ENCODE measurements at places on chromosomes 3 and 15.

- no peak for DNase-seq
These were observed 29.5 kb downstream of the CLEC3B start for GRCh38 chr3:45055411-45056143.

- DNase-seq: no peak
These were observed 889.8 kb upstream of the NR2F2 start for GRCh38 chr15:95440712-95441111.

DNA sequence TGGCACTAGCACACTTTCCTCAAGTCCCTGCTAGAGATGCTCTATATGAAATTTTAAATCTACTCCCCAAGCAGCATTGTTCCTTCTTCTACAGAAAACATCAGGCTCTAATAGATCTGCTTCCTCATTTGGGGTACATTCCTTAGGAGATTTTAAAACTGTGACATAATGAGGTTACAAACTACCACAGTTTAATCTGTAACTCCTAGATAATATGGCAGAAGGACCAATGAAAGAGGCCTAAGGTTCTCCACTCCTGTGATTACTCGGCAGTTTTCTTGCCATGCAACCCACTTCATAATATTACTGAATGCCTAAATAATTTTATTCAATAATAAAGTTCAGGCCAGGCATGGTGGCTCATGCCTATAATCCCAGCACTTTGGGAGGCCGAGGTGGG is 16.1 kb downstream of the ZNF106 start:
- DNase-seq: no peak

DNA sequence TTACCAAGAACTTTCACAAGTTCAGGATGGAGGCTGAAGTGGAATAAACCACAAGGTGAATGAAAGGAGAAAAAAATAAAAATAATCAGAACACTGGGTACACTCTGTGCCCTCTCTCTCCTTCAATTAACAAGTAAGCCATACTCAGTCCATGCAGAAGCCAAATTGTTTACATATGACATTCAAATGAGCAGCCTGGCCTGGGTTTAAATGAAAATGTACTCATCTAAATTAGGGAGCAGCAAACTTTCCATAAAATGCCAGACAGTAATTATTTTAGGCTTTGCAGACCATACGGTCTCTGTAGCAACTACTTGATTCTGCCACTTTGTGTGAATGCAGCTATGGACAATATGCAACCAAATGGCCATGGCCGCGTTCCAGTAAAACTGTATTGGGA is 376.6 kb downstream of the MAGI1 start:
- DNase-seq: no peak

GRCh38 chr3:72126441-72127223 is 341.7 kb upstream of the PROK2 start:
- no peak for DNase-seq

DNA sequence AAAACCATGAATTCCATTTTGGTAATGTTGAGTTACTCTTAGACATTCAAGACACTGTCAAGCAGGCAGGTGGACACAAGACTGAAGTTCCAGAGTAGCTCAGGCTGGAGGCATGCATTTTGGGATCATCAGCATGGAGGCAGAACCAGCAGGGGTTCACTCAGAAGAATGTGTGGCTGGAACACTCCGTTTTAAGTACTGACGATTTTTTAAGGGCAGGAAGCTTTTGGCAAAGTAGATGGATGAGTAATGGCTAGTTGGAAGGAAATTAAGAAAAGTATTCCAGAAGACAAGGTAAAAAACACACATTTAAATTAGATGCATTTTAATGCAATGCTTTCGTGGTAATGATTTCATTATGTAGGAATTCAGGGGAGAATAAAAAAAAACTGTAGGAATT is 420.4 kb downstream of the ROBO2 start:
- DNase-seq: no peak

DNA sequence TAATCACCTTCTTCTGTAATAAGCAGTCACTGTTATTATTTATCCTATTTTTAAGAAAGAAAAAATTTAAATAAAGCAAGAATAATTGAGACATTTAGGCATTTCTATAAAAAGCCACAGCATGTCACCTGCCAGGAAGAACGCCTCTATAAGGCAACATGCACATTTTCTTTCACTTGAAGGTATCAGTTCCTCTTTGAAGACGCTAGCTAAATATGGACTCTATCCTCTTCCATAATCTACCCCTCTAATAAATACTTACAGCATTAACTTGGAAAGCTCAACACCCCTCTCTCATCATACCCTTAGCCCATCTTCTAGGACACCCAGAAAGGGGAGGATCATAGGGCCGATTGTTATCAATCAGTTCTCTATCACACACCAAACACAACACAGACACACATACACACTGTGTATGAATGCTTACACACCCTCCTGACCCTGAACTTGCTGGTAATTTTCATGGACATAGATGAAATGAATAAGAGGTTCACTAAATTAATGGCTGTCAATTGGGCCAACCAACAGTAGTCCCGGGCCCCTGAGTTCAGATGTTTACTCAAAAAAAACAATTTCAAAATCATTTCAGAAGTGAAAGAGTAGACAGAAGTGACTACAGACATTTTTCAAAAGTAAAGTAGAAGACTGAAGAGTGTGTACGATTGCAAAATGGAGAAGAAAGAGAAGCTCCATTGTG is 102.5 kb downstream of the ZMAT3 start:
- no peak for DNase-seq

- DNase-seq: no peak
These were observed 53.2 kb downstream of the FBN1 start for GRCh38 chr15:48592221-48592731.

DNA sequence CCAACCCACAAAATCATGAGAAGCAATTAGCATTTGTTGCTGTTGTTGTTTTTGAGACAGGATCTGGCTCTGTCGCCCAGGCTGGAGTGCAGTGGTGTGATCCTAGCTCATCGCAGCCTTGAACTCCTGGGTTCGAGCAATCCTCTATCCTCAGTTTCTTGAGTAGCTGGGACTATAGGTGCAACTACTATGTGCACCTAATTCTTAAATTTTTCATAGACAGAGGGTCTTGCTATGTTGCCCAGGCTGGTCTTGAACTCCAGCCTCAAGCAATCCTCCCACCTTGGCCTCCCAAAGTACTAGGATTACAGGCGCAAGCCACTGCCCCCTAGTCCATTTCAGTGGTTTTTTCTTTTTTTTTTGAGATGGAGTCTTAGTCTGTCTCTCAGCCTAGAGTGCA is 18.3 kb downstream of the PARP16 start:
- DNase-seq: no peak
